ENCODE measurements at places on chromosomes 12 and 14.

DNA sequence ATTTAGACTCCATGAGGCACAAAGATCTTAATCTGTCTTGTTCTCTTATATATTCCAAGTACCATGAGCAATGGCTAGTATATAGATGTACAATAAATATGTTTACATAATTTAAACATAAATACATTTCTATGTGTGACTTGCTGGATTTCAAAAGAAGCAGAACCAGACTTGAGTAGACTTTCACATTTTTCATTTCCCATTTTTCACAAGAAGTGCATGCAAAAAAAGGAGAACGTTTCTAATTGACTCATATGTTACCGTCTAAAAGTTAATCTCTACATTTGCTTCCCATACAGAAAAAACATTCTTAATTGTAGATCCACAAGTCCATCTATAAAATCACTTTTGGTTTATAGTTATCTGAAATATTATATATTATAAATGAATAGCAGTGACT, 256.5 kb upstream of the USP15 start:
- DNase-seq = no peak

GRCh38 chr12:80188576-80188975, 89.2 kb downstream of the OTOGL start:
- DNase-seq = no peak

DNA sequence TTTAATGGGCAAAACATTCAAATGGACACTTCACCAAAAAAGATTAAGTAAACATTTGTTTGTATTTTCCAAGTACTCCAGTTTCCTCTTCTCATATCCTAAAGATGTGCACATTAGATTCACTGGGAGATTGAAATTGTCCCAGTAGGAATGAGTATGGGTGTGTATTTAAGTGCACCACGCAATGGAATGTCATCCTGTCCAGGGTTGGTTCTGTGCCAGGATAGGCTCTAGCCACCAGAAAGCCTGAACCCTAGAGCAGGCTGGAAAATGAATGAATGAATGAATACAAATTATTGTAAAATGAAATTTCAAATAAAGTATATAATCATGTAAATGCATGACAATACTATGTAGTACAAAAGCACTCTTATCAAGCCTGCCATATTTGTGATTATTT, 14.0 kb downstream of the CEP83 start:
- no peak for DNase-seq

DNA sequence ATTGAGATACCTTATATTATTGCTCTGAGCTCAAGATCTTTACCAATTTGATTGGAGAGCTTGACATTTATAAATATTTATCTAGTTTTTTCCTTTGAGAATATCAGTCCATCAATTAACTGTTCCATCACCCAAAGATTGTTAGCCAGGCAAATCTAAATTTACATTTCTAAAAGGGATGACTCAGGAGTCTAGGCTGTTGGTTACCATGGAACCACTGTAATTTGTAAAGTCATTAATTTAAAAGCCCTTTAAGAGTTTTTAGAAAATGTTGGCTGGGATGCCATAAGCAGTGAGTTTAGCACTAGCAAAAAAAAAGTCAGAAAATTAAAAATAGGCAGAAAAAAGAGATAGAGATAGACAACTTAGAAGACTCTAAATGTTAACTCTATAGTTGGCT, 19.5 kb upstream of the SERPINA1 start:
- DNase-seq = no peak

GRCh38 chr12:55659486-55660385, 23.0 kb downstream of the OR10P1 start:
- no peak for DNase-seq

DNA sequence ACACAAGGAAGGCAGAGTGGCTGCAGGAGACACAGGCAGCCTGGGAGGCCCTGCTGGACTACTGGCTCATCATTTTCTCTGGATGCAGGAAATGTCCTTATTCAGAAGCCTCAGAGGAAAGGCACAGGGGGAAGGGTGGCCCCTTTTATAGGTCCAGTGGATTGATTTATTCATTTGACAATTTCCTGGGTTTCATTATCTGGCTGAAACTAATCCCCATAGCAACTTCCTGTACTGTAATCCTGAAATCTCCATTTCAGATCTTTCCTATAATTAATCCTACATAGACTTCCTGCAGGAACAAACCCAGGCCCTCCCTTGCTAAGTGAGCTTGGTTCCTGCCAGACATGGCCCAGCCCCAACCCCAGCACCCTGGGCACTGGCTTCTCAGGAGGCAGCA, 23.0 kb downstream of the KRT76 start:
- no peak for DNase-seq

DNA sequence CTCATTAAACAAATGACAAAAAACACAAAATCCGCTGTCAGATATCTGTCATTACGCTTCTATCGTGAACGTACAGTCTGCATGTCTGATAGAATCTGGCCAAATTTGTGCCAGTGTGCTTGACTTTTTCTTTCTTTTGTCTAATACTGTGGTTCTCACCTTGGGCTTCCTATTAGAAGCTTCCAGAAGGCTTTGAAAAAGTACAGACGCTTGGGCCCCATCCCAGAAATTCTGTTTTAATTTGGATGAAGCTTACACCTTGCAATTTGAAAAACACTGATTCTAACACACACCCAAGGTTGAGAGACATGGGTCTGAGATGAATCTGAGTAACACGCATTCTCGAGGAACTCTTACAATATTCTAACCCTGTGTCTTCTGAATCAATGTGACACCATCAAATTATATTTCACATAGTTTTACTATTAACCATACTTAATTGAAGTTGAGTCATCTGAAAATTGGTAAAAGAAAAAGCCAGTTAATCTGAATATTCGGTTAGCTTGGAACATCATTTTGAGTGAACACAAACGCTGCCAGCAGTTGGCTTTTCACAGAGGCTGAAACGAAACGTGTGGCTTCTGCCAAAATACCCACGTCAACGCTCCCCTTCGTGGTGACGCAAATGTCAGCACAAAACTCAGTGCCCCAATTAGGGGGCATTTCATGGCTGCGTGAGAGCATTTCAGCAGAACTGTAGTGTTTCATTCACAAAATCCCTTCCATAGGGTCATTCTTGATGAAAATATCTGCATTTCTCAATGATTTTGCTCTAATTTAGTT, 420.5 kb downstream of the TMEM132D start:
- DNase-seq = no peak

GRCh38 chr14:55274146-55274545, 2.9 kb downstream of the FBXO34 start:
- no peak for DNase-seq

DNA sequence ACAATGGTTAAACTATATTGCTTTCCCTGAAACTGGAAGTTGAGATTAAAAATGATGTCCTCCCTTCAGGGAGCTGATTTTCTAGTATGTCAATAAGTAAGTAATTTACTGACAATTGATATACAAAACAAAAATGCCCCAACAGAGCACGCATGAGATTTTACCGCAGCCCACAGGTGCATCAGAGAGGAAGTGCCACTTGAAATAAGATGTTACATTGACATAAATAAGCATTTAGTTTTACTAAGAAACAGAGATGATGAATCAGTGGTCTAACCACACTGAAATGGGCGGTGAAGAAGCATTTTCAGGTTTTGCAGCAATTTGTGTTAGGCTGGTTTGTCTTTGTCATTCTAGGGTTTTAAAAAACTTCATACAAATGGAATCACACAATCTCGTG, 8.8 kb upstream of the CLECL1 start:
- DNase-seq = no peak

GRCh38 chr12:24911271-24911791, 37.6 kb downstream of the BCAT1 start:
- DNase-seq = no peak

DNA sequence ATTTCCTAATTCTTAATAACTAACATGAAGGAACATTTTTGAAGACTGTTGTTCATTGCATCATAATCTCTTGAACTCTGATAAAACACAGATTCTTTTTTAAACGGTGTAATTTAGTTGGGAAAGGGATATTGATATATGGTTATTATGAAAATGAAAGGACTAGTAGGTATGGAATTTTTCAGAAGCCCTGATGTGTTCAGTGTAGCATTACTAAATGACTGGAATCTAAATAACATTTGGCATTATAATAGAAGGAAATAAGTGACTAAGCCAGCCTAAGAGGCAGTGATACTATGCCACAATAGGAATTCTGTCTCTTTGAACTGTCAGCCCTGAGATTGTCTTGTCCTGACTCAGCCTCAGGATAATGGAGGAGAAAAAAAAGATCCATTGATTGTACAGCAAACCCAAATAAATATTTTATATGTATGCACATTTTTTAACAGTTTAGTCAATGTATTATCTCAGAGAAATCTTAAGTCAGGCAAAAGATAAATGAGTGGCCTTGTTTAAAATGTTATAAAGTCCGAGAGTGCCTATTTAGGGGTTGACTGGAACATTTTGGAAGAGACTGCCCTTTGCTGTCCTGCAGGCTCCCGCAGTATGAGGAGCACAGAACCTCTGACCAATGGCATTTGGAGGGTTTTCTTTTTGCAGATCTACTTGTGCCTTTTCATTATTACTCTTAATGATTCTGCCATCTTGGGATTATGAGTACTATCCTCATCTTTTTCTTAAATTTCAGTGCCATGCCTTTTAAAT, 271.2 kb downstream of the EGLN3 start:
- DNase-seq = no peak

DNA sequence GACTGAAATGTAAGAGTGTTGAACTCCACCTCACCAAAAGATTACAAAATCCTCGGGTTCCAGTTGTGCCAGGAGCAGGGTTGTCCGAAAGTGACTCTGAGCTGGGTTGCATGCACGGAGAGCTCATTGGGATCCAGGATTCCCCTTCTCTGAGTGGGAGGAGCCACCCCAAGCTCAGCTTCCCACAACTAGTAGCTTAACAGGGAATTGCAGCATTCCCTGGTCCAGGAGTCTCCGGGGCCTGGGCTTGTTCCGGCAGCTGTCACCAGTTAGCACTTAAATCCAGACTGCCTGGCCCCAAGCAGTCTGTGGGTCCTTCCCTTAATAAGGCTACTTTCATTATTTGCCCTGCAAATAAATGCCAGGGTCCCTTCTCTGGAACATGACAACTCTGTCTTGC, 50.1 kb downstream of the CD9 start:
- DNase-seq = no peak

- DNase-seq = no peak
These were observed 497.5 kb downstream of the RERGL start for GRCh38 chr12:17592472-17592871.

DNA sequence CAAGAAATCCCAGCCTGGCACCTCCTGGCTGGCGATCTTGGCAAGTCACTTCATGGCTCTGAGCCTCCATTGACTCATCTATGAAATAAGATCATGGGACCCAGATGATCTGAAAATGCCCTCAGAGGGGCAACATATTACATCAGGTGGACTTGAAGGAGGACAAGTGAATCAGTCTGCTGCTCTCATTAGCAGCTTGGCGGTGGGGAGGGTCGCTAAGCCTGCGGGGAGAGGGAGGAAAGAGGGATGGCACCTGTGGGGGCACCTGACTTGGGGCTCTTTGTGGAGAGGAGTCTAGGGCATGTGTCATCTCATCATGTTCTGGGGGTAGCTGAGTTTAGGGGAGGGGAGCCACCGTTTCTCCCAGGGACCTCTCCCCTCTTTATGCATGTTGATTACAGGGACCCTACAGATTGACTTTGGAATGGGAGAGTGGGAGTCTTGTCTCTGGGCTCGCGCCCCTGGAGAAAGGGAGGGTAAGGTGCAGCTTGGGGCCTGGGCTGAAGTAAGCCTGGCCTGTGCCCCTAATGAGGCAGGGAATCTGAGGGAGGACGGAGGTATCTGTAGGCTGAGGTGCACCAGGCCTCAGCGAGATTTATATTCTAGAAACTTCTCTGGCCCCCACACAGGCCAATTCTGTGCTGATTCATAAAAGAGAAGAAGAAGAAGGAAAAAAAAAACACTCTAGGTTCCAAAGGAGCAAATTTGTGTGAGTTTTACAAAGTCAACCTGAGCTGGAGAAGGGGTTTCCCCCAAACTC, 29.3 kb upstream of the BATF start:
- no peak for DNase-seq

- DNase-seq = no peak
These were observed 90.3 kb downstream of the STAB2 start for GRCh38 chr12:103677341-103677740.

DNA sequence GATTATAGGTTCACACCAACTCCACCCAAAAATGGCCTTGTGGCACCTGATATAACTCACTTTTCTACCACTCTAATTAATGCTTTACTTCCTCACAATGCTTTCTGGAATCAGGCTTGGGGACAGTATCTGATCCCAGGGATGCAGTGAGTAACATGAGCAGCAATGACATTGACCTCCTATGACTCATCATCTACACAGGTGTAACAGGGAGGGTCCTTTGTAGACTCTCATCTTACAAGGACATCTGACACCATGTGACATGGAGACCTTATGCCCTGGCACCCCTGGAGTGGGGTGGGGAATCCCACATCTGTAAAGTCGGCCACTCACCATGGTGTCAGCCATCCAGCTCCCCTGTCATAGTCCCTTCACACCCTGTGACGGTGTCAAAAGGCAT, 586.4 kb downstream of the MED13L start:
- DNase-seq = no peak

DNA sequence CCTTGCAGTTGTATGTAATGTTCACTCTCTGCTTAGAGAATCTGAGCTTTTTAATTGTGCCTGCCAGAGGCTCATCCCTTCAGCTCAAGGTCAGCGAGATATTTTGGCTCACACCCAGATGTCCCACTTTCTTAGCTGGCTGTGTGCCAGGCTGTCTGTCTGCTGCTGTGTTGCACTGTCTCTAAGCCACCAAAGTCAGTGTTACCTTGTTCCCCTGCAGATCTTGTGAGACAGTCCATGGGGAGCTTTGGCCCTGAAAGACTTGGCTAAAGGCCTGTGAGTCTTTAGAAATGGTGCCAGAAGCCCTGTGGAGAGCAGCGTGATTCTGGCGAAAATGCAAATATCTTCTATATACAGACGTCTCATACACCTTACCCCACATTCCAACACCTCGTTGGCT, 293.7 kb downstream of the TTC6 start:
- DNase-seq = no peak

DNA sequence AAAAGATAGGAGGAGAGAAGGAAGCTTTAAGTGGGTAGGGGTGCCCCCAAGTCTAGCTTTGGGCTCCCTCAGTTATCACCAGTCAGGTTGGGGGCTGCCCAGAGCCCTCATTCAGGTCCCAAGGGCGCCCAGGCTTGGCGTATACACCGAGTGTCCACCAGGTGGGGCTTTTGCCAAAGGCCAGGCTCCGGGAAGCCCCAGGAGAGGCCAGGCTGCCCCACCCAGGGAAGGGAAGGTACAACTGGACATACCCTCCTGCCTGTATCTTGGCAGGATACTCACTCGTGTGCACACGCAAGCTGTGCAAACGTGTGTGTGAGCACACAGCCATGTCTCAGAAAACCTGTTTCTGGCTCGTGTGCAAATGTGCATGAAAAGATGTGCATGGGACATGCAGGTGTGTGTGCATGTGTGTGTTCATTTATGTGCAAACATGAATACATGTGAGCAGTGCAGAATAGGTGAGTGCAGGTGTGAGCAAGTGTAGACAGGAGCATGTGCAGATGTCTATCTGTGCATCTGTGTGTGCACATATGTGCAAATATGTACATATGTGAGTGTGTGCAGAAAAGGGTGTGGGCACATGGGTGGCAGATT, 103.9 kb upstream of the MYL2 start:
- DNase-seq = peak; percentile 53

Measured in D721Med (cell line).